Stimulated activated CD4-positive, alpha-beta T cell treated with anti-CD3 and anti-CD28 coated beads, Interleukin-15, amount 100 ng/mL, for 48 hours (primary cell): ENCODE measurements at places on chromosomes 3 and 15.

GRCh38 chr15:57861815-57862586, 155.5 kb downstream of the POLR2M start:
- no peak for DNase-seq

DNA sequence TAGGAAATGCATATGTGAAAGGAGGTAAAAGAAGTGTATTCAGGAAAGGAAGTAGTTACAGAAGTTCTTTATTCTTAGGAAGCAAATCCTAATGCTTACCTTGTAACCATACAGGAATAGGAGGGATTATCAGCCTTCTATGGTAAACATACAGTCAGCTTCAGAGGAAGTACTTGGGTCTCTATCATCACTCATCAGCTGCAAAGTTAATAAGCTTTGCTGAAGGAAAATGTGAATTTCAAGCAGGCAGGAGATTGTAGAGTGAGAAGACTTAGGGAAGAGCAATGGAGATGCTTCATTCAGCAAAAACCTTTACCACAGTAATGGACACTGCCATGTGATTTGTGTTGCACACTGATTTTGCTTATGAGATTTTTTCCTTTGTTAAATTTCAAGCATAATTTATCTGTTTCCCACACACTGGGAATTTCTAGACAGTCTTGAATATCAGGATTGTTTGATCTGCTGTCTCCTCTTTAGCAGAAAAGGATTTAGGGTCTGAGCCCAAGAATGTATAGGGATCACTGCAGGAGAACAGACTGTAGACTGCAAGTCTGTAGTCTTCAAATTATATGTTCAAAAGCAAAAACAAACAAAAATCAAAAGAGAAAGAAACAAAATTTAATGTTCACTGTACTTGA, 150.8 kb downstream of the ZNF609 start:
- DNase-seq = no peak

DNA sequence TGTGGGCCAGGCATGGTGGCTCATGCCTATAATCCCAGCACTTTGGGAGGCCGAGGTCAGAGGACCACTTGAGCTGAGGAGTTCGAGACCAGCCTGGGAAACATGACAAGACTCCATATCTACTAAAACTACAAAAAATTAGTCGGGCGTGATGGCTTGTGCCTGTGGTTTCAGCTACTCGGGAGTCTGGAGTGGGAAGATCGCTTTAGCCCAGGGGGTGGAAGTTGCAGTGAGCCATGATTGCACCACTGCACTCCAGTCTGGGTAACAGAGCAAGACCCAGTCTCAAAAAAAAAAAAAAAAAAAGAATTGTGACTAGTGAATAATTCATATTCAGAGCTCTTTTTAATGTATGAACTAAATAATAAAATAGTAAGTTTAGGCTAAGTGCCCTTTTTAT, 87.8 kb upstream of the TSEN2 start:
- DNase-seq = no peak

DNA sequence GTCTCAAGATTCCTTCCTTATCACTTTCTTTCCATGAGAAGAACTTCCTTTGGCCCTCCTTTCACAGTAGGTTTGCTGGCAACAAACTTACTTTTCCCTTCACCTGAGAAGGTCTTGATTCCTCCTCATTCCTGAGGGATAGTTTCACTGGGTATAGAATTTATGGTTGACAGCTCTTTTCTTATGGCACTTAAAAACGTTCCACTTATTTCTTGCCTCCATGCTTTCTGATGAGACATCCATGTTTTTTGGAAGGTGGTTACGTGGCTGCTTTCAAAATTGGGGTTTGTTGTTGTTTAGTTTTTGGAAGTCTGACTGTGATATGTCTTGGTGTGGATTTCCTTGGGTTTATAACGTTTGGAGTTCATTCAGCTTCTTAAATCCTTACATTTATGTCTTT, 8.2 kb upstream of the PLXNA1 start:
- DNase-seq = no peak

- no peak for DNase-seq
These were observed 66.3 kb downstream of the ZNF445 start for GRCh38 chr3:44411031-44411645.

GRCh38 chr15:80194914-80195313, 42.1 kb downstream of the FAH start:
- no peak for DNase-seq

DNA sequence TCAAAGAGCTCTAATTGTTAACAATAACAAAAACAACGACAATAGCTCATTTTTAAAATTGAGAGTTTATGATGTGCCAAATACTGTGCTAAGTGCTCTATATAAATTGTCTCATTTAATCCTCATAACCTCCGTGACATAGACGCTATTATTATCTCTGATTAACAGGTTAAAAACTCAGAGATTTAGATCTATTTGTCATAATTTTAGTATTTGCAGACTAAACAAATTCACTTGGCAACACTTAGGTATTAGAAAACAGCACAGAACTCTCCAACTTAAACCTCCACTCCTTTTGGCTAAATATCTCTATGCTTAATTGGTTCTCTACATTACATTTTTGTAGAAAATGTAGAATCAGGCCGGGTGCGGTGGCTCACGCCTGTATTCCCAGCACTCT, 136.4 kb downstream of the SPATA16 start:
- no peak for DNase-seq

- no peak for DNase-seq
These were observed 2.5 kb upstream of the EOMES start for GRCh38 chr3:27724459-27725197.

DNA sequence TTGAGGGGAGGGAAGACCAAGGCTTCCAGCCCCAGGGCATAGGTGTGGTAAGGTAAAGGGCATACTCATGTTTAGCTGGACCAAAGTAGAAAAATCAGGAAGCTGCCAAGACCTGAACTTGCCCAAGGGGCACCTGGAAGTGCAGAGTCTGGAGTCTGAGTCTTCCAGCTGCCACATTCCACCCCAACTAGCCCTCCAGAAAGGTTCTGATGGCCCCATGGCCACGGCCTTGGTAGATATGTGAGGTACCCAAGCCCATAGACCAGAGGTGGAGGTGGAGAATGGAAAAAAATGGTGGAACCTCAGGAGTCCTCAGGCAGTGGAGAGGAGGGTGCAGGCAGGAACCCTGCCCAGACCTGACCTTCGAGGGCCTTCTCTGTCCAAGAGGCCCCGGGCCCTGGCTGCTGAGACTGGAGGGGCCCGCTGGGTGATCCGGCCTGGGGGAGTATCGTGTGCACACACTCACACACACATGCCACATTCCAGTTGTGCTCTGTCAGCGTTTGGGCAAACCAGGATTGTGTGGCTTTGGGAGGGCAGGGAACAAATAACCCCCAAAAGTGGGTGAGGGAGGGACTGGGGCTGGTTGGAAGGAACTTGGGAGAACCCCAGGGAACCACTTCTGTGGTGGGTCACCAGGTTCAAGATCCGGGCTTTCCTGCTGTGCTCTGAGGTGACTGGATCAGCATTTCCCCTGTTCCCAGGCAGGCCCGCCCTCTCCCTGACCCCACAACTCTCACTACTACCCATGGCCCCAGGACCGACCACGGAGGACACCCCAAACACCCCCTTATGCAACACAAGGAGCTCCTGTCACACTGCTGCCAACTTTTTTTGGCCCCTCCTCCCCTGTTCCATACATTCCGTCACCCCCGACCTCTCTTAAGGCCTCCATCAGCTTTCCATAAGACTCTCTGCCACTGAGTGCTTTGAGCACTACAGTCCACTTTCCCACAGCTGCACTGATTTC, 11.6 kb downstream of the MYL3 start:
- no peak for DNase-seq

DNA sequence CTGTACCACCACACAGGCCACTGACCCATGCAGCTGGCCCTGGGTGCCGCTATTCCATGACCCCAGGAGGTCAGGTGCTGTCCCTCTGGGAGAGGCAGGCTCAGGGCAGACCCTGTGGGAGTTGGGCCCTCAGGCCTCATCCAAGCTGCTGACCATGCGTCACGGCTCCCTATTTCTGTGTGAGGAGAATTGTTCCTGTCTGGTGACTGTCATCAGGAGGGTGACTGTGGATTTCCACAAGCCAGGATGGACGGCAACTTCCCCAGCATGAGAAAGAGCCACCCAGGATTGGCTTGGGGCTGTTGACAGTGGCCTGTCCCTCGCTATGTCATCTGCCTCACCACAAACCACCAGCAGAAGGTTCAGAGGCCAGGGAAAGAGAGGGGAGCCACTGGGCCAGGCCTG, 41.4 kb downstream of the ZDHHC19 start:
- no peak for DNase-seq
